ENCODE measurements at places on chromosomes 1 and 21.

- DNase-seq = no peak
Observed at GRCh38 chr1:50417507-50417906, 5.7 kb downstream of the DMRTA2 start.

GRCh38 chr1:111179968-111180533 lies 20.4 kb downstream of the DENND2D start:
- no peak for DNase-seq

DNA sequence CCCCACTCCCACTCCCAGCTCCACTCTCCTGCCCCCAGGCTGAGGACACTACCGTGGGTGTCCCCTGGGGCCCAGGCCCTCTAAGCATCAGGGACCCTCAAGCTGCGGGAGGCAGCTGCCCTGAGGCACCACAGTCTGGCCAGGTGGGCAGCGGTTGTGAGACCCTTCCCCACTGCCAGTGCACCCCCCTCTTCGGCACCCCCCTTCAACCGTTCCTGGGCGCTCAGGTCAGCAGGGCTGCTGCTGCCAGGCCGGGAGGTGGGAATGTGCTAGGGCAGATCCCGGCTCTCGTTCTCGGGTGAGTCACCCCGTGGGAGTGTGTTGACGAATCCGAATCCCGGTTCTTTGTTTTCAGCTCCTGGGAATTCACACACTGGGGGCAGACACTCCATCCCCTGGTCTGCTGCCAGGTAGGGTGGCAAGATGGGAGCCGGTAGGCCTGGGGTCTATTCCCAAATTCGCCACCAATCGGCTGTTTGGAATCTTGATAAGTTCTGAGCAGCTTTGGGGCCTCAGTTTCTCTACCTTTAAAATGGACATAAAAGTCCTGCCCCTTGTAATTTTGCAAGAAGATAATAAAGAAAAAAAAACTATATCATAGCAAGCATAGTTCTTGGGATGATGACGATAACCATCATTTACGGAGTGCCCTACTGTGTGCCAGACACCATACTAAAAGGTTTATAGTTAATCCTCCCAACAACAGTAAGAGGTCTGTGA lies 28.5 kb upstream of the CASZ1 start:
- DNase-seq = peak; percentile 16

- no peak for DNase-seq
Observed at GRCh38 chr1:235056937-235057336, 71.7 kb downstream of the TOMM20 start.

GRCh38 chr1:169610858-169611257 lies 19.1 kb downstream of the SELP start:
- DNase-seq = no peak

- DNase-seq = no peak
Observed at GRCh38 chr1:195806060-195806459, 802.2 kb downstream of the KCNT2 start.

DNA sequence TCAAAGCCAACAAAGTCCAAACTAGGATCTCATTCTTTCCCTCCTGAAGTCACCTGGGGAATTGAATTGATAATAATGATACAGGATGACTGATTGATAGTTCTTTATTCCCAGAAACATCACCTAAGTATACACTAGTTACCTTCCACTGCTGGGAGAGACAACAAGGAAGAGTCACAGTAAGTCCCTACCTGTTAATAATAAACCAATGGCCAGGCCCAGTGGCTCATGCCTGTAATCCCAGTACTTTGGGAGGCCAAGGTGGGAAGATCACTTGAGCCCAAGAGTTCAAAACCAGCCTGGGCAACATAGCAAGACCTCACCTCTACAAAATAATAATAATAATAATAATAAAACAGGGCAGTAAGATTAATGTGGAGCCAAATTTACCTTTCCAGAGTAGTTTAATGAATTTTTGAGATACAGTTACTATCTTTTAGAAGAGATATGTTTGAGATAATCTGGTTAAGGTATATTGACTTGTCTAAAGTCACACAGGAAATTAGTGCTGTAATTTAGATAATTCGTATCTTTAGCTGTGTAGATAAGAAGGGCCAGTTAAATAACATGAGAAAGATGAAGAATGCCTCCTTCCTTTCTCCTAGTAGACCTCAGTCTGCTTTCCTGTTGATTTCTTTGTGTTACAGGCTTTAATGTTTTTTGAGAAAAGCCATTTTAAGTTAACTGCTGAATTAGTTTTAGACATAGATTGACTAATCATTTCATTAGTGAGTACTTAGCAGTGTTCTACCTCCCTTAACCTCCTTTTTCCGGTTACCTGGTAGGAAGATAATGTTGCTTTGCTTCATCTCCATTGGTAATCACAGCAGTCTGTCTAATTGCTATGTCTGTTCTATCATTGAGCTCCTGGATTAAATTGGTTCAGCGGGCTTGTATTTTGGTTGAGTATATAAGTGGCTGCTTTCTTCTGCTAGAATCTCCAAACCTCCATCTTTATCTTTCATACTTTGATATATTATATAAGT lies 22.0 kb downstream of the SMAP2 start:
- no peak for DNase-seq
